ENCODE measurements at places on chromosomes 1 and 21. TPM values are rescaled to one million over a fixed set of nuclear protein-coding genes. Genes with fewer than 3 reads are reported as not detected.

GRCh38 chr1:155918660-155919059 lies 7.5 kb upstream of the RIT1 start:
- DNase-seq: no peak

DNA sequence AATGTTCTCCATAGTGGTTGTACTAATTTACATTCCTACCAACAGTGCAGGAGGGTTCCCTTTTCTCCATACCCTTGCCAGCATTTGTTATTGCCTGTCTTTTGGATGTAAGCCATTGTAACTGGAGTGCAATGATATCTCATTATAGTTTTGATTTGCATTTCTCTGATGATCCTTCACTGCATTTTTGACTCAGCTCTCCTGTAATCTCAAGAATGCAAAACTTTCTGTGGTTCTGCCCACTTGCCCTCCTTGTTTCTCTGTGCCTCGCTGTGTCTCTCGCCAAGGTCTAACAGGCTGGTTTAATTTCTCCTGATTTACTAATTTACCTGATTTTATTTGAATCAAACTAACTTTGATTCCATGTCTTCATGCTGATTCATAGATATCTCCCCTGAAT lies 407.9 kb downstream of the ZP4 start:
- no peak for DNase-seq

DNA sequence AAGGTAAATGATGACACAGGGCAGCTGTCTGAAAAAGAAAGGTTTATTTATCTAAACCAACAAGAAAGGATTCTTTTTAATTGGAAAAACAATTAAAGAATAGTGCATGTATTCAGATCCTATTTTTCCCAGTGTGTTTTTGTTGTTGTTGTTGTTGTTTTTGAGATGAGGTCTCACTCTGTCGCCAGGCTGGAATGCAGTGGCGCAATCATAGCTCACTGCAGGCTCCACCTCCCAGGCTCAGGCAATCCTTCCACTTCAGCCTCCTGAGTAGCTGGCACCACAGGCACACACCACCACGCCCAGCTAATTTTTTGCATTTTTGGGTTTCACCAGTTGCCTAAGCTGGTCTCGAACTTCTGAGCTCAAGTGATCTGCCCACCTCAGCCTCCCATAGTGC lies 22.1 kb downstream of the NEK2 start:
- no peak for DNase-seq

GRCh38 chr1:41448821-41449220 lies 35.7 kb downstream of the EDN2 start:
- DNase-seq: no peak

Gene TGFB2
- total RNA-seq: 2.5 TPM

DNA sequence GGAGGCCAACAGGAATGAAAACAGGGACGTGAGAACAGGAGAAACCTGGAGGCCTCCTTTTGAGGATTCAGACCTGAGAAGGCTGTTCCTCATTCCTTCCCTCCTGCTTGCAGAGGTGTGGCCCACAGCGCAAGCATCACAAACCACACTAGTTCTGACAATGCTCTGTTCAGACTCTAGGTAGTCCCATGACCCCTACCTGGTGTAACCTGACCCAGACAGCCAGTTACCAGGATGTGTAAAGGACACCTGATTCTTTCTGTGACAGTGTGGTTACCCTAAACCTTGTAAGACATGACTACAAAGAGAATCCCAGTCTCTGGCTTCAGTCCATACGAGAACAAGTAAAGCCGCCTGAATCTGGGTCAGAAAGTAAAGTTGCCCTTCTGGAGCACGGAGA lies 3.2 kb downstream of the MECR start:
- no peak for DNase-seq

DNA sequence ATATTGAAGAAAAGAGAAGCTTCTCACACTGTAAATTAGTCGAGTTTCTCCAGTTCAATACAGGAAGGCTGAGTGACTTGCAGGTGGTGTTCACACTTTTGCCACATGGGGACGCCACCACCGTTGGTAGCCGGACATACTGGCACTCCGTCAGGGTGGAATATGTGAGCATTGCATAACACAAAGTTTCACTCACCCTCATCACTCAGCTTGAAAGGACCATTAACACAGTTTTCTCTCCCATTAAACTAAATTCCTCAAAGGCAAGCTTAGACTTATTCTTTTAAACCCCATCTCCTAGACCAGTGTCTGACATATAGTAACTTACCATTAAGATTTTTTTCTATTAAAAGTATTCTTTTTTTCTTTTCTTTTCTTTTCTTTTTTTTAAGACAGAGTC lies 105.3 kb upstream of the SERBP1 start:
- DNase-seq: peak; percentile 82

Gene NCF2
- total RNA-seq: 0.34 TPM
